ENCODE measurements at places on chromosomes 3 and 15.

DNA sequence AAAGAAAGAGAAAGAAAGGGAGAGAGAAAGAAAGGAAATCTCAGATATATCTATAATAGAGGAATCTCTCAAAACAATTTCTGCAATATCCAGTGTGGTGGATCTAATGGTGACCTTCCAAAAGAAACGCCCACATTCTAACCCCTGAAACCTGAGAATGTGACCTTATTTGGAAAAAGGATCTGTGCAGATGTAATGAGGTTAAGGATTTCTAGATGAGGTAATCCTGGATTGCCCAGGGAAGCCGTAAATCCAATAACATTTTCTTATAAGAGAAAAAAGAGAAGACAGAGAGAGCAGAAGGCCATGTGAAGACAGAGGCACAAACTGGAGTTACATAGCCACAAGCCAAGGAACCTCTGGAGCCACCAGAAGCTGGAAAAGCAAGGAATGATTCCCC, 307.6 kb downstream of the ZBTB20 start:
- no peak for DNase-seq

GRCh38 chr3:129684270-129684669, 77.8 kb upstream of the PLXND1 start:
- DNase-seq: no peak

GRCh38 chr3:75985432-75985831, 200.1 kb upstream of the ZNF717 start:
- no peak for DNase-seq

DNA sequence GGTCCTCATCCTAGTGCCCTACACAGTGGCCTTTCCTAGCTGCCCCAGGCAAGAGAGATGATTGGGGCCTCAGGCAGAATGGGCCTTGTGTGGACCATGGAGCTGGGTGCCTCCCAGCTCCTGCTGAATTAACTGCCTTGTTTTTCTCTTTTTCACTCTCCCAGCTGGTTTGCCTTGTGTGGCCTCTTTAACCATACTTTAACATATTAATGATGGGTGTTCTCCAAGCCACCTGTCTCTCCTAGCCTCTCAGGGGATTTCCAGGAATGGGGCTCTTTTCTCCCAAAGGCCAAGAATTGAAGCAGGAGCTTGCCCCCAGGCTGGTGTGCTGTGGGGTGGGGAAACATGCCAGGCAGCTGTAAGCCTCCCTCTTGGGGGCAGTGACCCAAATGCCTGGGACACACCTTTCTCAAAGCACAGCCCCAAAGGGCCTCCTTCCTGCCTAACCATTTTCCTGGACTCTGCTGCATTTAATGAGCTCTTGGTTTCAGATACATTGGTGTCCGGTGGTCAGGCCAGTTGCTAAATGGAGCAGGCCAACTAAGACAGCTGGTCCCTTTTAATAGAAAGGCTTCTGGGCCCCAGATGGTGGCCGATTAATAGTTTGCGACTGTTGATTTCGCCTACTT, 5.6 kb downstream of the ALPK3 start:
- DNase-seq: no peak

DNA sequence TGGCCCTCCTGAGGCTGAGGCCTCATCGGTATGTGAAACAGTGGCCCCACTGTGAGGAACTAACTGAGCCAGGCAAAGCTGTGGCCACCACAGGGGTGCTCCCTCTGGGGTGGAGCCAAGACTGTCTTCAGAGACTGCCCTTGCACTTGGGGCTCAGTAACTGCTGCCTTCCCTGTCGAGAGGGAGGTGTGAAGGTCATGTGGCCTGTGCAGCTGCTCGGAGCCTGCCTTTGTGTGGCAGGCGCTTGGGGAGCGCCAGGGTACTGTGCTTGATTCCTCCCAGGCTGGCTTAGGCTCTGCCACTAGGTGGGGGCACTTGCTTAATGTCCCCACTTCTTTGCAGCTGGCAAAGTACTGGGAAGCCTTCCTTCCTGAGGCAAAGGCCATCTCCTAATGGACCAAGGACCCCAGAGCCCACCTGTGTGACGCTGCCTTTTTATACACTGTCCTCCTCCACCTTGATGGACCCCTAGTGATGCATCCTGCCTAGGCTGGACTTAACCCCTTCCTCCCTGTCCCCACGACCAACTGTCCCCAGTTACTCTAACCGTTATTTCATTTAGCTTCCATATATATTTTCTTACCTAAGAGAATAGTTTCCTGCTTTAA, 14.2 kb upstream of the SNX22 start:
- no peak for DNase-seq

DNA sequence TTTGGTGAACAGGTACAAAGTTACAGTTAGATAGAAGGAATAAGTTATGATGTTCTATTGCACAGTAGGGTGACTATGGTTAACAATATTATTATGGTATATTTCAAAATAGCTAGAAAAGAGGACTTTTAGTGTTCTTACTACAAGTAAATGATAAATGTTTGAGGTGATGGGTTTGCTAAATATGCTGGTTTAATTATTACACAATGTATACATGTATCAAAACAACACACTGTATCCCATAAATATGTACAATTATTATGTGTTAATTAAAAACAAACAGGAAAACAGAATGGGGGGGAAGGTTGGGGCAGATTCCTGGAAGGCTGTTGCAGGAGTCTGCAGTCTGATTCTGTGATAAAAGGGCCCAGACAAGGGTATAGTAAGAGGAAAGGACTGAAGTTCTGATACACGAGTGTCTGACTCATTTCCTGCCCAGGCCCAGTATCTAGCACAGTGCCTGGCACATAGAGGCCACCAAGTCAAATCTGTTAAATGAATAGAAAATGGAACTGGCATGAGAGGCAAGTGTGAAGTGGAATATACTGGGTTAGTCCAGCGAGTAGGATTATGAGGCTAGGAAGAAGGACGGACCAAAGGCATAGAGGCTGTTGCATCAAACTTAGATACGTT, 7.2 kb upstream of the ENTPD3 start:
- DNase-seq: no peak

DNA sequence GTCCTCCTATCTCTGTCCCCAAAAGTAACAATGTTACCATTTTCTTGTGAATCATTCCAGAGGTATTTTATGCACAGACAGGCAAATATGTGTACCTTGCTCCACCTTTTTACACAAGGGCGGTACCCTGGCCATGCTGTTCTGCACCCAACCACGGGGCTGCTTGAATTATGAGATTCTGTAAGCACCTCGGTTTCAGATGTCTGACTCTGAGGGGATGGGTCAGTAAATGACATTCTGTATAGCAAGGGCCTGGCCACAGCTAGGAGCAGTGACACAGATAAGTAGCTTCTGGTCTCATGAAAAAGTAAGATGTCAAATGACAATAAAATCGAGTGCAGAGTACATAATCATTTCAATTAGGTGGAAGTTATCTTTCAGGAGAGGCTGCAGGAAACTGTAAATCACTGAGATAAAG, 30.4 kb upstream of the FLNB start:
- no peak for DNase-seq

- DNase-seq: peak; percentile 67
Observed at GRCh38 chr15:40098489-40099261, 10.0 kb downstream of the BMF start.

DNA sequence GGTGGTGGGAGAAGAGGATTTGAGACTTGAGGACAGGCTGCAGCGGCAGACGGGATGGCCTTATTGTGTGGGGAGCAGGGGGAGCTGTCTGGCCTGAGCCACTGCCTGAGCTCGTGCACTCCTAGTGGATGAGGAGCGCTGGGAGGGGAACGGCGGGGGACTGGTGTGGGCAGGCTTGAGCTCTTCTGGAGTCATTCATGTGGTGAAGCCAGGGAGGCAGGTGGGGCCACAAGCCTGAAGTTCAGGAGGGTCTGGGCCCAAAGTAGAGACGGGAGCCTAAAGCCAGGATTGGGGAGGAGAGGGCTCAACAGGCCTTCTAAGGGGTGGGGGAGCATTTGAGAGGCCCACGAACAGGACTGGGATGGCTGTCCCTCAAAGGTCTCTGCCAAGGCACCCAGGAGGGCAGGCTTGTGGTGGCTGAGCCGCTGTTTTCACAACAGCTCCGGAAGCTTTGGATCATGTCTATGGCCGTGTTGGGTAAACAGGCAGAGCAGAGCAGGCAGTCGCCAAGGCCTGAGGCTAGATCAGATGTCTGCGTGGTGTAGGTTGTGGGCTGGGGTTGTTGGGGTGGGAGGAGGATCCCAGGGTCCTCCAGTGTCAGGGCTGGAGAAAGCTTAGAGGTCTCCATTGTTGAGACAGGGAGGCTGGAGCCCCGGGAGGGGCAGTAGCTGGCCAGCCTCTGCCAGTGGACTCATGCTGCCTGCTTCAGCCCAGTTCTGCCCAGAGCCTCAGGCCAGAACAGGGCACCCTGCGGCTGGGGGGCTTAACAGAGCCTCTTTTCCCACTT, 8.2 kb downstream of the PRKCD start:
- no peak for DNase-seq

GRCh38 chr15:39878406-39878785, 41.7 kb downstream of the GPR176 start:
- no peak for DNase-seq

- no peak for DNase-seq
Observed at GRCh38 chr15:33226559-33227181, 32.2 kb upstream of the FMN1 start.

- no peak for DNase-seq
Observed at GRCh38 chr3:52397676-52398399, 47.1 kb downstream of the SEMA3G start.

GRCh38 chr3:153599685-153600084, 437.7 kb downstream of the RAP2B start:
- no peak for DNase-seq

DNA sequence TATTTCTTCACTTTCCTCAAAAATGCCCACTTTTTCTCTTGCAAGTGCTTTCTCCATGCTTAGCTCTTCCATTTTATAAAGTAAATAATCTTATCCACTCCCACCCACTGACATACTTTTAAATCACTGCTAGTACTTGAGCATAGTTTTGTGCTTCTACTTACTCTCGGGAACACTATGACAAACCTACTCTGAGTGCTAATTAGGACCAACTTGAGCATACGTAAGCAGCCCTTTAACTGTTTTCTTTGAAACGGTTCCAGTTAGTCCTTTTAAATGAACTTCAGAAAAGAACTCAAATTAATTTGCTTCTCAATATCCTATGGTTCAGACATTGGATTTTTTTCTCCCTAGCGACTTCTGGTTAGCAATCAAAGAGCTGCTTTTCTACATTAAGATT, 280.0 kb upstream of the SOX2 start:
- no peak for DNase-seq

DNA sequence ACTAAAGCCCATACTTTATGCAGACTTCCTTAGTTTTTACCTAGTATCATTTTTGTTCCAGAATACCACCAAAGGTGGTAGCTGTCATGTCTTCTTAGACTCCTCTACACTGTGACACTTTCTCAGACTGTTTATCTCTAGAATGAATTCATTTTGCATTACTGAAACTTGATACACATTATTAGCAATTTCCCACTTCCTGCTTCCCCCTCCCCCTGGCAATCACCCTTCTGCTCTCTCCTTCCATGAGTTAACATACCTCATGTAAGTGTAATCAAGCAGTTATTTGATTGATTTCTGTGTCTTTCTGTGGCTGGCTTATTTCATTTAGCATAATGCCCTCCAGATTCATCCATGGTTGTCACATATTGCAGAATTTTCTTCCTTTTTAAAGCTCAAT, 204.9 kb downstream of the STAG1 start:
- DNase-seq: no peak

- no peak for DNase-seq
Observed at GRCh38 chr3:42734263-42734860, 31.8 kb upstream of the HHATL start.

- no peak for DNase-seq
Observed at GRCh38 chr15:70137967-70138366, 40.2 kb upstream of the TLE3 start.

GRCh38 chr3:25578059-25578458, 86.6 kb downstream of the TOP2B start:
- DNase-seq: no peak

- no peak for DNase-seq
Observed at GRCh38 chr3:41102053-41102556, 97.2 kb upstream of the CTNNB1 start.

GRCh38 chr15:33675246-33675645, 293.1 kb upstream of the CHRM5 start:
- no peak for DNase-seq

DNA sequence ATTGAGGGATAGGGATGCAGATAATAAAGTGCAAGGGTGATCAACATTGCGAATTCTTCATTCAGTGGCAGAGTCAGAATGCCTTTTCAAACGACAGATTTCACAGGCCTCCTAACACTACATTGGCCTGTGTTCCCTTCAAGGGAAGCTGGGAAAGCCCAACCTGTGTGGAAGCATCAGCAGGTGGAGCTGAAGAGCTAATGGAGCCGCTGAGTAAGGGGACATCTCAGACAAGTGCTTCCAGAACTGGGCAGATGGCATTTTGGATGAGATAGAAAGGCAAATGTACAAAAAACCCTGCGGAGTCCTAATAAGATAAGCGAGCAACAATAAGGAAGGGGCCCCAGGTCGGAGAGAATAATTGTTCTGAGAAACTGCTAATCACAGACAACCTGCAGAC, 8.5 kb upstream of the SLC24A5 start:
- DNase-seq: no peak

GRCh38 chr3:39094851-39095677, 12.4 kb downstream of the GORASP1 start:
- no peak for DNase-seq

DNA sequence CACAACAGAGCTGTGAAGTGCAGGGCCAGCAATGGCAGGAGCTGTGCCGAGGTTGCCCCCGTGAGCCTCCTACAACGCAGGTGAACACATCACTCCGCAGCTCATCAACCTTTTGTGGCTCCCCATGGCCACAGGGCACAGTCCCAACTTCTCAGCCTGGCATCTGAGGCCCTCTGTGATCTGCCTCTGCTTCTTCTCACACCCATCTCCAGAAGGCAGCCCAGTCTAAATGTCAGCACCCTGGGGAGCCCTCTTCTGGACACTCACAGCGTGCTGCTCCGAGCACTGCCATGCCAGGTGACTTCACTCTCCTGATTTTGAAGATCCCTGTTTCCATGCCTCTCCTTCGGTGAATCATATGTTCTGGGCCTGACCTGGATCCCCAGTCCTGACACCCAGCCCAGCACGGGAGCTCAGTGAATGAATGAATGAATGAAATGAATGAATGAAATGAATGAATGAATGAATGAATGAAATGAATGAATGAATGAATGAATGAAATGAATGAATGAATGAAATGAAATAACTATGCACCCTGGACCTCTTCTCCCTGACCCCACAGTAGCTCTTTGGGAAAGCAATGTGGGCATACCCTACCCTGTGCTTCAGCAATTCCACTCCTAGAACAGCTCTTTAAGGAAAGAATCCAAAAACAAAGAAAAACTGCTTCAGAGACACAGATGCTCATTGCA, 17.9 kb upstream of the SKIC8 start:
- DNase-seq: no peak

DNA sequence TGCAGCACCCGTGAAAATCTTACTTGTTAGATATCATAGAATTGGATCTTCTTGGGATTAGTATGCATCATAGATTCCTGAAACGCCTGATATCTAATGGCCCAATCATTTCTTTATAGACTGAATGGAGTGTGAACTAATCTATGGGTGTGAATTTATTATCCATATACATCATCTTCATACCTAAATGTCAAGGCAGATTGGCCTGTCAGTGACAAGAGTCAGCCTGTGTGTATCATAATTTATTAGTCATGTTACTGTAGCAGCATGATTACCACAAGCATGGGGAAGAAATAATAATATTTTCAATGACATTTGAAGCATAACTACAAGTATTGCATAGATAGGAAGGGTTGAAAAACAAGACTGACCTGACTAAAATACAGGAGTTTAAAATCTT, 235.8 kb downstream of the RAP2B start:
- DNase-seq: no peak
